ENCODE measurements at places on chromosomes 2 and 18.

DNA sequence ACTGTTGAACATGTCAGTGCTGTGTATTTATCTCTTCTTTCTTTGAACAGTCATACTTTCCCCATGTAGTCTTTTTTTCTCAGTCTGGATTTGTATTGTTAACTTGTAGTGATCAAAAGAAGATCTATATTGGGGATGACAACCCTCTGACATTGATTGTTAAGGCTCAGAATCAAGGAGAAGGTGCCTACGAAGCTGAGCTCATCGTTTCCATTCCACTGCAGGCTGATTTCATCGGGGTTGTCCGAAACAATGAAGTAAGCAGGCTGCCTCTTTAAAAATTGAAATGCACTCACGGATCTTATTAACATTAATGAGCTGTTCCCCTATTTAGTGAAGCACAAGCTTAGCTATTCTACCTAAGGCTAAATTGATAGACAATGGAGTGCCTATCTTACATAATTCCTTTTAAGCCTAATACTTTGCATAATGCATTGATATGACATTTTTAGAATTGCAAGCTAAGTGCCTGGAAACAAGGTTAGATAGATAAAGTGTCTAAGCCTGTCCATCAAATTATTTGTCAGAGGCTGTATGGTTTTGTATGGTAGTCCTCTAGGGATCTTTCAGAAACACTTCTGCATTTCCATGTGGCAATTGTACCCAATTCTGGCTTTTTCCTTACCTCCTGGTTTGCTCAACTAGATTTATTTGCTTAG lies 29.3 kb upstream of the FAM171B start:
- DNase-seq: no peak

DNA sequence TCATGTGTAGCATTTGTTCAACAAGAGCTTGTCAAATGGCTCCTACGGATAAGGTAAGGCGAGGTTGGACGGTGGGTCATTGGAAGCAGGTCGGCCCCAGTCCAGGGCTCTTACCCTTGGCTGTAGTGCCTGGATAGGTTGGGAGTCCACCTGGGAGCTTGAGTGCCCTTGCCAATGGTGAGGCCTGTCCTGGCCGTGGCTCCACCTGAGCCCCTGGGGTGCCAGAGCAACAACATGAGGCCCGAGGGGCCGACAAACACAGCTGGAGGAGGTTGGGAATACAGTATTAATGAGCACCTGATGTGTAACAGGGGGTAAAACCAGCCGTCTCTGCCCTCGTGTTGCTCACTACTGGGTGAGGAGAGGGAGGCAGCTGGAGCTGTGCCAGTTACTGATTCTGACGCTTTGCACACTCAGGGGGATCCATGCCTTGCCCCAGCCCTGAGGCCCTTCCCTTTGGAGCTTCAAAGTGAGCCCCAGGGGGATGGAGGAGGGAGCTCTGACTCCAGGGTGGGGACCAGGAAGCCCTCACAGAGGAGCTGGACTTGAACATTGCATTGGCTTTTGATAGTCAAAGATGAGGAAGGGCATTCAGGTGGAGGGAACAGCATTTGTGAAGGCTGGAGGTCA lies 87.2 kb downstream of the RHOB start:
- no peak for DNase-seq

DNA sequence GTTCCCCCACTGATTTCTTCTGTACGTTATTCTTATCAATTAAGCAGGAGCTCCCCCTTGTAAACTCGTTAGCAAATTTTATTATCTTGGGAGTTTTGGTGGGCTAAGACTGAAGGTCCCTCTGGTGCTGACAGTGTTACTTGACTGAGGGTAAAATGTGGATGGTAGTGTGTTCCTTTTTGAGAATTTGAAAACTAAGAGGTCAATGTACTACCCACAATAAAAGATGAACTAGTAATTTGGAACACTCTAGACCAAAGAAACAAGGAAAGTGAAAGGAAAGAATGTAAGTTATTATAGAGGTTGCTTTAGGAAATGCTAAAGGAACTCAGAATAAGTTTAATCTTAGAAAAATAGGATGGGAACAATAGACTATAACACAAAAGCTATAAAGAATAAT lies 35.1 kb downstream of the YWHAQ start:
- no peak for DNase-seq

DNA sequence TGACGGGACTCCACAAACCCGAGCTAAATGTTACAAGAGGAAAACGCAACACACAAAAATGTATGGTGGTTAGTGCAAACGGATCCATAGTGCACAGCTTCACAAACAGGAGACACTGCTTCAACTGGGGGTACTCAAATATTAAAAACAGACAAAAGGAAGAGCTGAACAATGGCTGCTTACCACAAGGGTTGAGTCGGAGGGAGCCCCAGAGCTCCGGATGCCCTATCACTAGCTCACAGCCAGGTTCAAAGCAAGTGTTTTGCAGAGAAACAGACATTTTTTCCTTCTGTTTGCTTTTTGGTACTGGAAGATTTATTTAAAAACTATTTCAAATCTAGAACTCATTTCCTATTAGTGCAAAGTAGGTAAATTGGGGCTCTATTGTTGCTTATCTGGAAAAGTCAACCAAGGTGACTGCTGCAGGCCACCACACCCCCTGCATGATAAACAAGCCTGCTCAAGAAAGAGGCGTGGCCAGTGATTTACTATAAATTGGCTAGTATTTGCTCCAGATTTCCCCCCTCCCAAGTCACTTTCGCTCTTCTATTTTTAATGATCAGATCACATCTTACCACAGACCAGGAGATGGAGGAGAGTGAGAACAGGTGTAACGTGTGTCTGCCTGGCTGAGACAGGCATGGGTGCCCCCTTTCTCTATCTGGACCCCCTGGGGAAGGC lies 46.5 kb downstream of the ZAP70 start:
- no peak for DNase-seq

- DNase-seq: no peak
Measured at GRCh38 chr2:10027660-10028330, 15.6 kb upstream of the KLF11 start.

DNA sequence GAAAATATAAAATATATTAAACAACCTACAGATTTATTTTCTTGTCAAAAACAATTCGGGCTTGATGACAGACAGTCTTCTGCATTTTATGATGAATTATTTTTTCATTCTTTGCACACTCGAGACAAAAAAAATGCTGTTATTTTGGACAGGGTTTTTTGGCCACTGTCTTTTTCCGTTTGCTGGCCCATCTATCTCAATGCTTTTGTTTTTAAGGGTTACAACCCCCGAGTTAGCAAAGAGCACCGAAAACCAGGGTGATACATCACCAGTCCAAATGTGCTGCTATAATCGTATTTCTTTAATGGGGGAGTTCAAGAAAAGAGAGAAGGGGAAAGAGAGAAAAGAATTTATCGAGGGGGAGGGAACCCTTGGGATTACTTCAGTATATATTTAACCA lies 7.7 kb downstream of the EVX2 start:
- no peak for DNase-seq

DNA sequence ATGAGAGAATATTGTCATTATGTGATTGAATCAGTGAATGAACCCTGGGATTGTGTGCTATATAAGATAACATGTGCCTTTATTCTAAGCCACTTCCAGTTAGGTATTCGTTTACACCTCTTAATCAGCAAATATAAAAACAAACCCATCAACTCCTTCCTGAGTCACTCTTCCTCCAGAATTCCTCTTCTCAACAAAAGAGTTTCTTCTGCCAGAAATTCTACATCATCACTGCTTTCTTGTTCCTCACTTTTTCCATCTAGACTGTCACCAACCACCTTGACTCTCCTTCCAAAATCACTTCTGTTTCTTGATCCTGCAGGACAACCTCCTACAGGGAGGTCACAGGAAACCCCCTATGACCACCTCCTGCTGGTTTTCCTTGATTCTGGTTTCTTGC lies 261.4 kb downstream of the CYP26B1 start:
- no peak for DNase-seq

DNA sequence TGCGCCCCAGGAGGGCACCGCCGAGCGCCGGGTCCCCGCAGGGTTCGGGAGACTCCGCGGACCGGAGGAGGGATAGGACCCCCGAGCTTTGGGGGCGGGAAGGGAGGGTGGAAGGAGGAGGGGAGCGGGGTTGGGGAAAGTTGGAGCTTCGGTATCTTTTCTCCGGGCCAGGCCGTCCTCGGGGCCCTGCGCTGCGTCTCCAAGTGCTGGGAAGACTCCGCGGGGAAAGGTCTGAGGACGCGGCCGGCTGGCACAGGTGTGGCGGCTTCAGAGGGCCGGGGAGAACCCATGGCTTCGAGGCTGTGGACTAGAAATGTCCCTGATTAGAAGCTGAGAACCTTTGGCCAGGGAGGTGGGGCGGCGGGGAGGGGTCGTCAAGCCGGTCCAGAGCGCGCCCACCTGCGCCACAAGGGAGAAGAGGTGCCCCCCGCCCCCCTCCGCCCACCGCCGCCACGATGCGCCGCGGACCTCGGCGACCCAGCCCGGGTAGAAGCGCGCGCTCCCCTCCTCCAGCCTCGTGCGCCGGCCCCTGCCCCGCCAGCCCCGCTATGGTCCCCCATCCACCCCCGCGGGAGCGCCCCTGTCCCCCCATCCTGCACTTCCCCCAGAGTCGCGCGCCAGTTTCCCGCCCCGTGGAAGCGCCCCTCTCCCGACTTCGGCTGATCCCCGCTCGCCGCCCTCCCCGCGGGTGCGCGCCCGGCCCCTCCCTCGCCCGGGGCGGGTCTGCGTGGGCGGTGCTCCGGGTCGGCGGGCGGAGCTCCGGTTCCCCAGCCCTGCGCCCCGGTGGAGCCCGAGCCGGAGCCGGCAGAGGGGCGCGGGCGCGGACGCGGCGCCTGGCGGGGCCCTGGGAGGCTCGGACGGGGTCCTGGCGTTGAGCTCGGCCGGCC lies at the start of gene SNTG2:
SNTG2 (plus strand) TSS at position 770 of the 887 bp plus-strand sequence. CDS start 148 bp downstream, outside the sequence.
- DNase-seq: no peak

GRCh38 chr2:240921311-240921994 lies 15.3 kb downstream of the CROCC2 start:
- DNase-seq: peak; percentile 1

- no peak for DNase-seq
Measured at GRCh38 chr2:191327484-191327883, 82.3 kb downstream of the MYO1B start.

- DNase-seq: no peak
Measured at GRCh38 chr2:169590804-169591203, 6.7 kb downstream of the PPIG start.

GRCh38 chr2:150332383-150332782 lies 155.1 kb downstream of the RND3 start:
- DNase-seq: no peak

DNA sequence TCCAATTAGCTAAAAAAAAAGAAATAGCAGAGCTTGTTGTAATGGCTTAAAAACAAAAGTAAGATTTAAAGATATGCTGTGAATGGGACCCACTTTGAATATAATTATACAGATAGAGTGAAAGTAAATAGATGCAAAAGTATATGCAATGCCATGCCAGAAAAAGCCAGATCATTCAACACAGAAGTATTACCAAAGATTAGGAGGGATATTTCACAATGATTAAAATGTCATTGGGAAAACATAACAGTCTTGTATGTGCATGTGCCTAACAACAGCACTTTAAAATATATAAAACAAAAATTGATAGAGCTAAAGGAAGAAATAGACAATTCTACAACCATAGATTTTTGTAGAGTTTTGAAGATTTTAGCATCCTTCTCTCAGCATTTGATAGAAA lies 19.9 kb upstream of the SIGLEC15 start:
- no peak for DNase-seq

- DNase-seq: no peak
Measured at GRCh38 chr18:55575066-55575465, 12.9 kb downstream of the TCF4 start.

DNA sequence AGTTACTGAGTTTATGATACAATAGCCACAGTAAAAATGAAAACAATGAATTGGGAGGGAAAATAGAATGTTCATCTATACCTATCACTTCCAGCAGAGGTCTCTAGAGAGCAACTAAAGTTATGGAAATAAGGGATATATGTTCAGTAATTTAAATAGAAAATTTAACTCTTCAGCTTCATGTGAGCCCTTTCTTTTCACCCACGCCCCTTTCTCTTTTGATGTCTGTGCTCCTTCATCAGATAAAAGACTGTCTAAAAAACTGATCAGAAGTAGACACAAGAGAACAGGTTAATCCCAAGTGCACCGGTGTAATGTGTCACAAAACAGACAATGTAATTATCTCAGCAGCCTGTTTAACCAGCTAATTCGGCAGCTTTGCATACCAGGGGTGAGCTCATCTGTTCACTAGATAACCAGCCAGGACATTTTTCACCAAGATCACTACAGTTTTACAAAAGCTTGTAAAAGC lies 238.5 kb upstream of the ERBB4 start:
- DNase-seq: no peak

DNA sequence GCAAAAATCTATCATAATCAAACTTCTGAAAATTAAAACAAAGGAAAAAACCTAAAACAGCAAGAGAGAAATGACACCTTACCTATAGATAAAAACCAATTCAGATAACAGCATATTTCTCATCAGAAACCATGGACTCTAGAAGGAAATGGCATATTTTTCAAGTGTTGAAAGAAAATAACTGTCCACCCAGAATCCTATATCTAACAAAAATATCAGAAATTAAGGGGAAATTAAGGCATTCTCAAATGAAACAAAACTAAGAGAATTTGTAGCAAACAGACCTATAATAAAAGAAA lies 257.2 kb downstream of the ANAPC1 start:
- no peak for DNase-seq

GRCh38 chr2:96763511-96764252 lies 3.0 kb downstream of the CNNM4 start:
- DNase-seq: no peak

DNA sequence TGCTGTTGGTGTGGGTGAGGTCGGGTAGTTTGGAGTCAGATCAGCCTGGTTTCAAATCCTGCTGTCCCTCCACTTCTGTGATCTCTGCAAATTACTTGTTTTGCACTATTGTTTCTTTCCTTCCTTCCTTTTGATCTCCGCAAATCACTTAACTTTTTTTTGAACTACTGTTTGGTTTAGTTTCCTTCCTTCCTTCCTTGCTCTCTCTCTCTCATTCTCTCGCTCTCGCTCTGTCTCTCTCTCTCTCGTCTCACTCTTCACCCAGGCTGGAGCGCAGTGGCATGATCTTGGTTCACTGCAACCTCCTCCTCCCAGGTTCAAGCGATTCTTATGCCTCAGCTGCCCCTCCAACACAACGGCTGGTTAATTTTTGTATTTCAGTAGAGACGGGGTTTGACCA lies 141.6 kb upstream of the ITGA6 start:
- no peak for DNase-seq

DNA sequence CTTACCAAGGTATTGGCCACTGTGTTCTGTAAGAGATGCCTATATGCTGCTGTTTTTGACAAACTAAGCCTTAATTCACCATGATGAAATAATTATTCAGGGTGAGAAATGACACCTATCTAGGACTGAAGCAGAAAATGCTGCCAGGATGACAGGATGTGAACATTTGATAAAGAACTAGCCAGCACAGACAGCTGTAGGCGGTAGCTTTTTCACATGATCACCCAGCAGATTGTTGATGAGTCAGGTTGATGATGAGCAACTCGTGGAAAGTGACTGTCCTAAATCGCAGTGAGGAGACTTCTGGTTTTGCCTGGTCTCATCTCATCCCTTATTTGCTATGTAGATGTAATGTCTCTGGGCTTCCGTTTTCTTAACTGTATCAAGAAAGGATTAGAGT lies 144.1 kb downstream of the PRPF40A start:
- DNase-seq: no peak

GRCh38 chr2:71851094-71851750 lies 296.4 kb downstream of the CYP26B1 start:
- no peak for DNase-seq
